Kidney epithelial cell (primary cell): ENCODE measurements at places on chromosomes 13 and 19. TPM values are rescaled to one million over a fixed set of nuclear protein-coding genes. Genes with fewer than 3 reads are reported as not detected.

The PTGIR gene
- 0.48 TPM in 1 of 2 replicates, not detected in the other for total RNA-seq

The DACT3 gene
- 0.14 and 0.33 TPM in 2 replicates for total RNA-seq

GRCh38 chr19:51196181-51196580 is 28.7 kb upstream of the CD33 start:
- DNase-seq: no peak

GRCh38 chr19:33610588-33610987 is 11.2 kb upstream of the CHST8 start:
- DNase-seq: no peak
